ENCODE measurements at places on chromosomes 4 and X.

DNA sequence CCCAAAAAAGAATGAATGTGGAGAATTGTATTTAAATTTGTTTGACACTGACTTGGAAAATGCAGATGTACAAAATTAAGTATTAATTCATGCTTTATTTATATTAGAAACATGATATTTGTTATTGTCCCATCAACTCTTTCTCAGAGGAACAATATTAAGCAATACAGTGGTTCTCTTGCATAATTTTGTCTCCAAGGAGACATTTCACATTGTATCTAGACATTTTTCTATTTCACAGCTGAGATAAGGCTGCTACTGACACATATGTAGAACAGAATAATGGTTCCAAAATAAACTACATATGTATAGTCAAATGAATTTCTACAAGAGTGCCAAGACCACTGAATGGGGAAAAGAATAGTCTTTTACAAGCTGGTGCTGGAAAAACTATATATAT, 427.9 kb upstream of the SPANXN1 start:
- DNase-seq: no peak

- no peak for DNase-seq
Measured at GRCh38 chr4:94461506-94461905, 9.8 kb downstream of the PDLIM5 start.

DNA sequence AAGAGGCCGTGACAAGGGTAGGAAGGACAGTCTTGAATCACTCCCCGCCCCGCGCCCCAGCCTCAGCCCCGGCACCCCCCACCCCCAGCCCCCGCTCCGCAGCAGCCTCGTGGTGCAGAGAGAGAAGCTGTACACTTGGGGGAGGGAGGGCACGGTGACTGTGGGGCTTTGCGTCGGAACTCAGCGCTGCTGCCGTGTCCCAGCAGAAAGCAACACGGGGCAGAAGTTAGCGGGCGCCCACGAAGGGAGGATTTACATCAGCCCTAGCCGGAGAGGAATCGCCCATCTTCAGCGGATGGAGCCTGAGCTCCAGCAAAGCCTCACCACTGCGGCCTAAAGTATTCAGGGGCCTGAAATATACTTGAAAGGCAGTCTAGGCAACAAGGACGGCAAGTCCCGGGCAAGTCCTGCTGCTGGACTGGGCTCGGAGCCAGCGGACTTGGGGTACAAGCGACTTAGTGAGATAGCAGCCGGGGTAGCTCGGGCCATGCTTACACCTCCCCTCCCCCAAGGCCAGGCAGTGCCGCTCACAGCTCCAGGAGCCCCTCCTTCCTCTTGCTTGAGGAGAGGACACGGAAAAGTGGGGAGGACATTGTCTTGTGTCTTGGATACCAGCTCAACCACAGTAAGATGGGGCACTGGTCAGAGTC, 18.5 kb upstream of the OPN1LW start:
- peak; percentile 77 for DNase-seq

DNA sequence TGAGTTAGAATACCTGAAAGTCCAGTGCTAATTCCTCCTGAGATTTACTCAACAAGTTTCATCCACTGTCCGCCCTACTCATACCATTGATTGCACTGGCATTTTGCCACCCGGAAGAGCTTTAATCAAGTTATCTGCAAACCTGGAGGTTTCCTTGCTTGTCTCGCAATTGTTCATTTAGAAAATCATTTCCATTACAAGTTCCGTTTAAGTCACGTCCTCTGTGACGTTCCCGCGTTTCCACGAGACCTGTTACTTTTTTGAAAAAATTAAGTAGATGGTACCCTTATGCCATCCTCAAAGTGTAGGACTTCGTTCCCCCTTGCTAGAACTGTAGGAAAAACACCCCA, 761 bp upstream of the FRYL start:
- DNase-seq: peak; percentile 77

DNA sequence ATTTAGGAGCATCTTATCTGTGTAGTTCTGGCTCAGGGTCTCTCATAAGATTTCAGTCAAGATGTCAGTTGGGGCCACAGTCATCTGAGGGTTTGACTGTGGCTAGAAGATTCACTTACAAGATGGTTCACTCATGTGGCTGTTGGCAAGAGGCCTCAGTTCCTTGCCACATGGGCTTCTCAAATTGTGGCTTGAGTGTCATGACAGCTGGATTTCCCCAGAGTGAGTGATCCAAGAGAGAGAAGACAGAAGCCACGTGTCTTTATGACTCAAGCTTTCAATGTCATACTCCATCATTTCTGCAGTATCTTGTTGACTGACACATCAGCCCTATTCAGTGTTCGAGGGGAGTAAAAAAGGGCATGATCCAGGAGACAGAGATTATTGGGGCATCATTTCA, 131.3 kb upstream of the AP1S2 start:
- DNase-seq: no peak

- DNase-seq: no peak
Measured at GRCh38 chrX:71256051-71256450, 2.1 kb upstream of the ZMYM3 start.

DNA sequence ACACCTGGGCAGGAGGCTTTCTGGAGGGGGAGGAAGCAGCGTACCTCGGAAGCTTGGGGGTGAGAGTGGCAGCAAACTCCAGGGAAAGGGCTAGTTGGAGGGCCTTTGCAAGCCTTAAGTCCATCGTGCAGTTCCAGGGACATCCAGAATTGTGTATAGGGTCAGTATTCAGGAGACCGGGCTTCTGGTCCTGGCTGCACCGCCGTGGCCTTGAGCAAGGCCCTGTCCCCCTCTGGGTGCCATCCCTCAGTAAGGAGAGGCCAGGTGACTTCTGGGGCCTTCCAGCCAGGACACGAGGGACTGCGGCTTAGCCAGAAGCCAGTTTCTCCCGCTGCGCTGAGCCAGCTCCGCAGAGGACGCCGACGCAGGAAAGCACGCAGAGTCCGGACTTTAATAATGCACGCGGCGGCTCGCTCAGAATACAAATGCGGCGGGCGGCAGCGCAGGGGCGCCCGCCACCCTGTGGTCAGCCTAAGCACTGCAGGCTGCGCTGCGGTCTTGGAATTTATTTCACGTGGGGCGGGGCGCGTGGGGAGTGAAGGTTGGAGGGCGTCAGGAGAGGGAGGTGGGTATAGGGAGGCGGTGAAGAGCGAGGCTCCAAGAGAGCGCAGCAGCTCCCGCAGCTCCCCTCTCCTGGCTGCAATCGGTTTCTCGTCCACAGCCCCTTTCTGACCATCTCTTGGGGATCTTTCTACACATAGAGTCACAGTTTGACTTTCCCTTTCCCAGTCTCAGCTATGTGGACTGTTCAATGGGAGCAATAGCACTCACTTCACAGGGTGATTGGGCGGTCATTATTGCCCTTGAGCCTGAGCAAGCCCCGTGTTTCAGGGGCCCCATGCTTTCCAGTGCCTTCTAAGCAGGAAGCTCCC, 94.1 kb upstream of the GPR50 start:
- peak; percentile 52 for DNase-seq

GRCh38 chrX:14362721-14363120, 166.6 kb upstream of the GLRA2 start:
- DNase-seq: no peak
